ENCODE measurements at places on chromosomes 2 and 18.

DNA sequence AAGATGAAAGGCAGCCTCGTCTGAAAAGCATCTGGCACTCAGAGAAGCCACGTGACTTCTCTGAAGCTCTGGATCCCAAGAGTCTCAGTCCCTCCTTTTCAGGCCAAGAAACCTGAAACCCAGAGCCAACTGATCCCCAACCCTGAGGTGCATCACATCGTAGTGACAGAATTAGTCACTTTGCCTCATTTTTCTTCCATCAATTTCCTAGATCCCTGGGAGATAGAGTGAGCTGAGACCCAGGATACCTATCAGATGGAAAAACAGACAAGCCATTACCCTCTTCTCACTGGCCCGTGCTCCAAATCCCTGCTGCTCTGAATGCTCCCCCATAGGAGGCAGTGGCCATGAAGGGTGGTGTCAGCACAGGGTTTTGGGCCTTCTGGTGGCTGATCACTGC is 113.1 kb downstream of the ALK start:
- DNase-seq = no peak

GRCh38 chr2:10328670-10329579 is 26.2 kb downstream of the HPCAL1 start:
- no peak for DNase-seq

DNA sequence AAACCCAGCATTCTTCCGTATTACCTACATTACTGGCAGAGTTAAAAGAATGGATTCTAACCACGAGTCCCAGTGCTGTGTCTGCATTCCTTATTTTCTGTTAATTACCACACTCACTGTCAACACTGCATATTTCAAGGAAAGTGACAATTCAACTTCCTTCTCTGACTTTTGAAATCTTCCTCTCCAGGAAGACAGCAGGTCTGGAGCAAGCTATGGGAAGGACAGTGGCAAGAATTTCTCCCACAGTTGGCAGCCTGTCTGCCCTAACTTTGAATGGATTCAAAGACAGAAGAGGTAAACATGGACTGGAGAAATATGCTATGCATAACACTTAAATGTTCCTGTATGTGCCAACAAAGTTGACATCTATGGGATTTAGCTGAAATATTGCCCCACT is 700.5 kb upstream of the CHAC2 start:
- DNase-seq = no peak

GRCh38 chr2:239443666-239444567 is 43.1 kb upstream of the HDAC4 start:
- DNase-seq = peak; percentile 73

Measured in fibroblast of mammary gland (primary cell).